Prostate gland (tissue), 2 donors: ENCODE measurements at places on chromosomes 11 and 22.

DNA sequence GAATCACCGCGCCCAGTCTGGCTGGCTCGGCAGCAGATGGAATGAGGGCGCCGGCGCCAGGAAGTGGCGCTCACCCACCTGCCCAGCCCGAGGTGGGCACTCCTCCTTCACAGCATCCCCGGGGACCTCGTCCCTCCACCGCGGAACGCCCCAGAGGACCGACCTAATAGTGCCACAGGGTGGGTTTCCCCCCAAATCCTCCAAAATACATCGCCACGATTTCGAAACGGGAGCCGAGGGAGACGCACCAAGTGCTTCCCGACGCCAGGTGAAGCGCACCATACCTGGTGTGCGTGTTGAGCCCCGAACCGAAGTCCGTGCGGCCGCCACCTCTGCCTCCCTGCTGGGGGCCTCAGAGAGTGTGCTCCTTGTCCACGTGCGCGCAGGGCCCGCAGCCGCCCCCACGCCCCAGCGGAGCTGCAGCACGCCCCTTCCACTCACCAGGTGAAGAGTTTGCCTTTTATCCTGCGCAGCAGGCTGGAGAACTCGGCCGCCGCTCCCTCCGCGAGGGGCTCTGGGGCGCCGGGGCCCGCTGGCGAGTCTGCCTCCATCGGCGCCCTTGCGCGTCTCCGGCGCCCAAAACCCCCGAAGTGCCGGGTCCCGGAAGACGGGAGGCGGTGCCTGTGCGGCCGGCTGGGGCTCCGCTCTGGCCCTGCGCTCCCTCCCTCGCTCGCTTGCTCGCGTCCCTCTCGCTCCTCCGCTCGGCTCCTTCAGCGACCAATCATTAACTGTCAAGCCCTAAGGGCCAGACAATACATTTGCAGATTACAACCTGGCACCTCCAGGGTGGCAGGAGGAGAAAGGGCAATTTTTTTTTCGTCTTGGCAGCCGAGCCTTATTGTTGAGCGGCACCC lies at the start of gene SLC35F2:
SLC35F2 (minus strand) TSS at position 571 of the 854 bp plus-strand sequence; CDS start at position 551, 20 bp downstream.
- peak within 1 kb of the TSS; percentile 78 for H3K4me3 ChIP-seq
- no peaks in the 10 kb centered on the region for H3K36me3 ChIP-seq
- H3K27ac ChIP-seq = peak within 1 kb of the TSS; percentile 89
- H3K4me1 ChIP-seq = no peaks in the 10 kb centered on the region
- H3K27me3 ChIP-seq = no peaks in the 10 kb centered on the region

- H3K27me3 ChIP-seq = no peaks in the 10 kb centered on the region
- no peaks in the 10 kb centered on the region for H3K4me1 ChIP-seq
- no peak overlapping the region for H3K4me3 ChIP-seq
- no peak overlapping the region for H3K27ac ChIP-seq
- no peak for DNase-seq
- H3K36me3 ChIP-seq = no peaks in the 10 kb centered on the region
Measured at GRCh38 chr22:31300896-31301295, 8.6 kb upstream of the PIK3IP1 start.

DNA sequence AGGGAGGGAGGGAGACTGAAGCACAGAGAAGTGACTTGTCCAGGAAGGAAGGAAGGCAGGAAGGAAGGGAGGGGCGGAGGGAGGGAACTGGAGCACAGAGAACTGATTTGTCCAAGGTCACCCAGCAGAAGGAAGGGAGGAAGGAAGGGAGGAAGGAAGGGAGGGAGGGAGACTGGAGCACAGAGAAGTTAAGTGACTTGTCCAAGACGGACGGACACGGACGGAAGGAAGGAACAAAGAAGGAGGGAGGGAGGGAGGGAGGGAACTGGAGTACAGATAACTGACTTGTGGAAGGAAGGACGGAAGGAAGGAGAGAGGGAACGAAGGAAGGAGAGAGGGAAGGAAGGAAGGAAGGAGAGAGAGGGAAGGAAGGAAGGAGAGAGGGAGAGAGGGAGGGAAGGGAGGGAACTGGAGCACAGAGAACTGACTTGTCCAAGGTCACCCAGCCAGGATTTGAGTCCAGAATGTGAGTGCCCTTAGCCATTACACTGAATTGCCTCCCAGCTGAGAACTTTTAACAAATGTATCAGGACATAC lies 1.5 kb downstream of the SLC35F2 start:
- H3K27ac ChIP-seq = peak overlapping the region; percentile 61
- no peaks in the 10 kb centered on the region for H3K4me1 ChIP-seq
- peak overlapping the region; percentile 78 for H3K4me3 ChIP-seq
- H3K27me3 ChIP-seq = no peaks in the 10 kb centered on the region
- H3K36me3 ChIP-seq = no peaks in the 10 kb centered on the region
- no peak for DNase-seq

DNA sequence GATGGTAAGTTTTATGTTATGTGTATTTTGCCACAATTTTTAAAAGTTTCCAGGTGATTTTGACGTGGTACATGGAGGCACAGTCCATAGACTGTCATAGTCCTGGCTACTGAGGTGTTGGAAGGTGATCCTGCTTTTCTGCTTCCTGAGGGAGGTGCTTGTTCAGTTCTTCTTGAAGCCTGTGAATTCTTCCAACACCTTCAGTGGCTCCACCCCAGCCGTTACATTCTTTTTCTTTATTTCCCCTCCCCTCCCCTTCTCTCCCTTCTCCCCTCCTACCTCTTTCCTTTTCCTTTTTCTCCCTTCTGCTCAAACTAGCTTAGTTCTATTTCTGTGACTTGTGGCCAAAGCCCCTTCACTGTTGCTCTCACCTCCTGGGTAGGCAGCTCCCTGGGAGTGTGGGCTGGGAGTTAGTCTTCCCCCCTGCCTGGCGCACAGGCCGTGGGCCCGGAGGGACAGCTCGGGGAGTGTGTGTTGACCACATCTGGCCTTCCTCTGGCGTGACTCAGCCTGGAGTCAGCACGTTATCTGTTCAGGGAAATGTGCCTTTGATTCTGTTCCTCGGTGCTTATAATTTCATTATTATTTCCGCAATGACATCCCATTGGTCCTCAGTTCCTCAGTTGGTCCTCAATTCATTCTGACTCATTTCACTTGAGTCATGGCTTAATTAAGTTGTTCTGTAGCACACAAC lies 566.2 kb downstream of the TBC1D22A start:
- H3K36me3 ChIP-seq = no peaks in the 10 kb centered on the region
- no peak overlapping the region for H3K27ac ChIP-seq
- no peak for DNase-seq
- H3K4me1 ChIP-seq = no peaks in the 10 kb centered on the region

DNA sequence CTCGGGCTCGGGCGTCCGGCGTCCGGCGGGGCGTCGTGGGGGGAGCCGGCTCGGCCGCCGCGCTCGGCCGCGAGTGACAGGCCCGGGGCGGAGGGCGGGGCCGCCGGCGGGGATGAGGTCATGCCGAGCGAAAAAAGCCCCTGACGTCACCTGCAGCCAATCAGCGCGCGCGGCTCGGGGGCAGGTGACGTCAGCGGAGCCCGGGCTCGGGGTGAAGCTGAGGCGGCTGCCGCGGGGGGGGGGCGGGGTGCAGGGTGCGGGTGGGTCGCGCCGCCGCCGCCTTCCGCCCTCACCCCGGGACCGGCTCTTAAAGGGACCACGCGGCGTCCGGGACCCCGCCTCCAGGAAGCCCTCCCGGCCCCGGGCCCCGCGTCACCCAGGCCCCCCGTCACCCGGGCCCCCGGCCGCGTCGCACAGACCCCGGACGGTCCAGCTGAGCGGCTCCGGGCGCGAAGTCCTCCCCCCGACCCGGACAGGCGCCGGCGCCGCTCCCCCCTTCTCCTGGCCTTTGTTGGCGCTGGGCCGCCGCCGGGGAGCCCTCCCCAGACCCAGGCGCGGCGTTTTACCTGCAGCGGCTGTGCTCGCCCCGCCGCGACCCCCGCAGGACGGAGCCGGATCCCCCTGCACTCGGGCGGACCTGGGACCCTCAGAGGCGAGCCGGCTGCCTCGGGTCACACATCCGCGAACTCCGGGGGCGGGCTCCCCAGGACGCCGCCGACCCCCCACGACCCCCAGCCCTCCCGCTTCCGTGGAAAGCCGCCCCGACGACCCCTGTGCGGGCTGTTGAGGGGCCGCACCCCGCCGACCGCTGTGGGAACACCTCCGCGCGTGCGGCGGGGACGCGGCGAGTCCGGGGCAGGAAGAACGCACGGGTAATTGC lies at the start of gene DUSP8:
DUSP8 (minus strand) TSS at position 75 of the 880 bp plus-strand sequence. CDS start 6,445 bp downstream, outside the sequence.
- no peaks in the 10 kb centered on the region for H3K27me3 ChIP-seq
- H3K36me3 ChIP-seq = no peaks in the 10 kb centered on the region
- H3K27ac ChIP-seq = peak within 1 kb of the TSS; percentile 72
- H3K4me3 ChIP-seq = peak within 1 kb of the TSS; percentile 38
- peak; percentile 82 for DNase-seq

DNA sequence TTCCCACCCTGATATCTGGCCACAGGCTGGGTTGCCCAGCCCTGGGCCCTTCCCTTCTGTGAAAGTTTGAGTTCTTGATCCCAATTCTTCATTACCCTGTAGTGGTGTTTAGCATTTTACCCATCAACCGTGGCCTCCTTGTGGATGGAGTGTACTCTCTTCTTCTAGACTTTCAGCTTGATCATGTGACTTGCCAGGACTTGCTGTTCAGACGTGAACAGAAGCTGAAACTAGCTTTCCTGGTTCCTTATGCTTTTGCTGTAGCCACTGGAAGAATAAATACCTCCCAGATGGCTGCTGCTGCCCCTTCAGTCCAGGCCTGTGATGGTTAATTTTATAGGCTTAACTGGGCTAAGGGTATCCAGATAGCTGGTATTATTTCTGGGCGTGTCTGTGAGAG lies 32.7 kb upstream of the DAGLA start:
- no peak for DNase-seq
- peaks cover 4% of the 10 kb centered on the region for H3K4me1 ChIP-seq
- no peaks in the 10 kb centered on the region for H3K27me3 ChIP-seq

GRCh38 chr11:77512092-77512491 lies 38.2 kb upstream of the PAK1 start:
- no peak overlapping the region for H3K4me3 ChIP-seq
- H3K4me1 ChIP-seq = no peaks in the 10 kb centered on the region

GRCh38 chr22:35567351-35568141 lies 26.9 kb downstream of the RASD2 start:
- DNase-seq = no peak
- H3K36me3 ChIP-seq = no peaks in the 10 kb centered on the region
- no peak overlapping the region for H3K4me3 ChIP-seq
- H3K4me1 ChIP-seq = no peaks in the 10 kb centered on the region
- no peak overlapping the region for H3K27ac ChIP-seq

DNA sequence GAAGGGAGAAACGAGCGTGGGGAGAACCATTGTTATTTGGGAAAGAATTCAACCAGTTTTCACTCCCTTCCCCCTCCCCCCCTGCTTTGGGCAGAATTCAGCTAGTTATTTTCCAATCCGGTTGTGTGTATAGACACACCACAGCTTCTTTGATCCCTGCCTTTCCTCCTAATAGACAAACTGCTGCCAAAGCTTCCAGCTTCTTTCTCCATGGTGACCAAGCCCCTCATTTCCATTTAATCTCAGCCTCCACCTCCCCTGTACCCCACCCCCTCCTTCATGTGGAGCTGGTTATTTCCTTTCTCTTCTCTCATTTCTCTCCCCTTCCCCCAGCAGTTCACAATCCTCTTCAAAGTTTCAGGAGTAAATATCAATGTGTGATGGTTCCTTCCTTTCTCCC lies 24.8 kb upstream of the PKNOX2 start:
- H3K4me1 ChIP-seq = no peaks in the 10 kb centered on the region
- H3K27me3 ChIP-seq = no peaks in the 10 kb centered on the region
- no peak overlapping the region for H3K27ac ChIP-seq

DNA sequence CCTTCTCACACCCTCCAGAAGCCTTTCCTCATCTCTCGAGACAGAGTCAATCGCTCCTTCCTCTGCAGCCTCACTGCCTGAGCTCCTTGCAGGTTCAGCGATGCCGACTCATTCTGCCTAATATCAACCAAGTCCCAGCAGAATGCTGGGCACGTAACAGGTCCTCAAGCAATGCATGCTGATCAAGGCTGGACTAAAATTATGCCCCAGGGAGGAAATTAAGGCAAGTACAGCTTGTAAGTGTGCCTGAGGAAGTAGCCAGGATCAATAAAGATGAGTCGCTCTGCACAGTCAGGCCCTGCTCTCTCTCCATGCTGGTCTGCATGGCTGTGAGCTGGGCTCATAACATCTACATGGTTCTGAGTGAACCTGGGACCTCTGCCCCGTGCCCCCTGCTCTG lies 25.6 kb upstream of the NRIP3 start:
- DNase-seq = no peak
- no peaks in the 10 kb centered on the region for H3K4me1 ChIP-seq
- no peak overlapping the region for H3K27ac ChIP-seq
- H3K36me3 ChIP-seq = no peaks in the 10 kb centered on the region

DNA sequence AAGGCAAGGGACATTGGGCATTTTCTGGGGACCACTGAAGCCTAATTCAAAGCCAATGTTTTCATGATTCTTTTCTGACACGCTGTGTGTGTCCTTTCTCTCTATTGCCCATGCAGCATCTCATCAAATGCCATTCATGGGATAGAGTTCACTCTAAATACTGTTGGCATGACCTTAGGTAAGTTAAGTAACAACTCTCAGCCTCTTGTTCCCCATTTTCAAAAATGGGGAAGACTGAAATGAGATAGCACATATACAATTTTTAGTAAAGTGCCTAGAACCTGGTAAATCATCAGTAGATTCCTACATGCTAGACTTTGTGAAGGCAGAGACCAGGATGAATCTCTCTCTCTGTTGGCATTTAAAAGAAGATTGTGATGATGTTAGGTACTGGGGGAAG lies 12.7 kb upstream of the OR52K2 start:
- H3K27ac ChIP-seq = no peak overlapping the region
- no peaks in the 10 kb centered on the region for H3K36me3 ChIP-seq
- DNase-seq = no peak
- no peaks in the 10 kb centered on the region for H3K4me1 ChIP-seq
- H3K27me3 ChIP-seq = no peaks in the 10 kb centered on the region
